ENCODE measurements at places on chromosomes 16 and 17. TPM values are rescaled to one million over a fixed set of nuclear protein-coding genes. Genes with fewer than 3 reads are reported as not detected.
A peak's percentile ranks its signal among the peaks of the same experiment; 100 is the strongest.

- no peak for DNase-seq
These were observed 193.5 kb upstream of the KIF2B start for GRCh38 chr17:53629188-53629587.

- DNase-seq = no peak
These were observed 5.9 kb downstream of the PAM16 start for GRCh38 chr16:4344983-4345835.

The RCVRN gene
- total RNA-seq = not detected

- peak; percentile 69 for DNase-seq
These were observed at the start of gene RABEP1 for GRCh38 chr17:5281814-5282641. Gene RABEP1 (plus strand): TSS chr17:5282284. CDS start chr17:5282487, 203 bp downstream.

The KRTAP9-2 gene
- total RNA-seq = not detected

DNA sequence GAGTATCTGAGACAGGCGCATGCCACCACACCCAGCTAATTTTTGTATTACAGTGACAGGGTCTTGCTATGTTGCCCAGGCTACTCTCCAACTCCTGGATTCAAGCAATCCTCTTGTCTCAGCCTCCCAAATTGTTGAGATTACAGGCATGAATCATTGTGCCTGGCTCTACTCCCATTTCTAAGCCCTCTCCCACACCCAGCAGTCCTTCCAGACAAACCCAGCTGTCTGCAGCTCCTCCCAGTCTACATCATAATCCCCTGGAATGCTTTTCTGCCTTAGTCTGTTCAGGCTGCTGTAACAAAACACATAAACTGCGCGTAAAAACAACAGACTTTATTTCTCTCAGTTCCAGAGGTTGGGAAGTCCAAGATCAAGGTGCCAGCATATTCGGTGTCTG lies 144.5 kb downstream of the GRIN2A start:
- peak; percentile 26 for DNase-seq

The SLFN12 gene
- 7.8 TPM for total RNA-seq

DNA sequence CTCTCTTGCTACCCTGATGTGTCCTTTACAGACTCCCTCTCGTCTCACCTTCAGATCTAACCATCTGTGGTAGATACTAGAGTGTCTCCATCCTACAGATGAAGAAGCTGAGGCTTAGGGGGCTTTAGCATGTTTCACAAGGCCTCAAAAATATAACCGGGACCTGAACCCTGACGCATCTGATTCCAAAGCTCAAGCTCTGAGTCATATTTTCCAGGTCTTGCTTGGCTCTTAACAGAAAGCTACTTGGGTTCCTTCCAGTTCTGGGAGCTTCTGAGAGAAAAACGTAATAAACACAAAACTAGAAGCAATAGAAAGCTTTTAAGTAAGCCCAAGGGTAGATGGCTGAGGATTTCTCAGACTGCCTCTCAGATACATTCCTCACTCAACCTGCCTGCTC lies 224.3 kb upstream of the EEF2KMT start:
- DNase-seq = no peak

The ERN2 gene
- total RNA-seq = 0.14 TPM

DNA sequence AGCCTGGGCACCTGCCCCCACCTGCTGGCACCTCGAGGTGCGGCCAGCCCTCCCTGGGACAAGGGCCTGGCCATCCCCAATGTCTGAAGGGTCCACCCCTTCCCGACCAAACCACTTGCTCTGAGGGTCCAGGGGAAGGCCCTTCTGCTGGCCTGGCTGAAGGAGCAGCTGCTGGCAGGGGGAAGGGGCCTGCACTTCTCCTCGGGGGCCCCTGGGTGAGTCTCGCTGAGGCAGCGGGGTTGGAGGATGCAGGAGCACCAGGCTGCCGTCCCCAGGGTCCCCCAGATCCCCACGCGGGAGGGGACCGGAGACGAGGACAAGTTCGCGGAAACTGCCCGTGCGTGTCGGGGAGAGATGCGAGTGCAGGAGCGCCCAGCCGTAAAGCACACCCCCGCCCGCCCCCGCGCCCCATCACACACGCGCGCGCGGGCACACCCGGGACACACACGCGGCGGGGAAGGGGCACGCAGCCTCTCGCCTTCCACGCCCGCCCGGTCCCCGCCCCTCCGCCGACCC lies 725 bp upstream of the CACNA1H start:
- DNase-seq = no peak

The KRTAP3-2 gene
- not detected for total RNA-seq

GRCh38 chr17:58272367-58273280 lies 8.1 kb downstream of the MPO start:
- DNase-seq = no peak

DNA sequence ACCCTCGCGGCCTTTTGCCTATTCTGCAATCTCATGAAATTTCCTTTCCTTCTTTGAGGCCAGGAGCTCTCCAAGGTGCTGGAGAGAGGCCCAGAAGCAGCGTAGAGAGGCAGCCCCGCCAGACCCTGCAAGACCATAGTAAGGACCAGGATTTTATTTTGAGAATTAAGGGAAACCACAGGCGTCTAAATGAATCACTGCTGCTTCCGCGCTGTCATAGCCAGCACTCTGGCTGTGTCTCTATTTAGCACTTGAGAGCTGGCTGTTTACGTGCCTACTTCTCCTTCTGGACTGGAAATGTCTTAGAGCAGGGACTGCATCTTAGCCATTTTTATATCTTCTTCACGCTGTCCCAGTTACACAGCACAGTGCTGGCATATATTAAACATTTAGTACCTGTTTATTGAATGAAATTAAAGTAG lies 37.6 kb upstream of the PIRT start:
- DNase-seq = peak; percentile 2

DNA sequence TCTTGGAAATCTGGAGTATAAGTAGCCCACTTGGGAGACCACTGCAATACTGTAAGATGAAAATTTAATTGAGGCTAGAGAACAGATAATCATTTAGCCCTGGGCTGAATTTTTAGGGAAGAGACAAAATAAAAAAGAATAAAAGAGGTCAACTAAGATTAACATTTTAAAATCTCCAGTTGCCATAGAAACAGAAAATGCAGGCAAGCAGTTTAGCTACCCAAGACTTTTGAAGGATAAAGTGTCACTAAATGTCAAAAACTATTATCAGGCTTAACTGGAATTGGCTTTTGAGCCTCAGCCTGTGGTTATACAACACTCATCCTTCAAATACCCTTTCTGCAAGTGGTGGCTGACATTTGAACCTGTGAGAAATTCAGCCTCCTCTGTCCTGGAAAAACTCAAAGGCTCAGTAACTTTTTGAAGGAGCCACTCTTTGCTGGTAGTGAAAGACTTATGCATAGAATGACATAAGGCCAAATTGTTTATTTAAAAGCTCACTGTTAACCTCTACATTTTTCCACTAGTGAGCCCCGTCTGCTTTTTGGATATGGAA lies 220.7 kb upstream of the KCNJ16 start:
- DNase-seq = no peak

The INTS2 gene
- 9.7 TPM for total RNA-seq

DNA sequence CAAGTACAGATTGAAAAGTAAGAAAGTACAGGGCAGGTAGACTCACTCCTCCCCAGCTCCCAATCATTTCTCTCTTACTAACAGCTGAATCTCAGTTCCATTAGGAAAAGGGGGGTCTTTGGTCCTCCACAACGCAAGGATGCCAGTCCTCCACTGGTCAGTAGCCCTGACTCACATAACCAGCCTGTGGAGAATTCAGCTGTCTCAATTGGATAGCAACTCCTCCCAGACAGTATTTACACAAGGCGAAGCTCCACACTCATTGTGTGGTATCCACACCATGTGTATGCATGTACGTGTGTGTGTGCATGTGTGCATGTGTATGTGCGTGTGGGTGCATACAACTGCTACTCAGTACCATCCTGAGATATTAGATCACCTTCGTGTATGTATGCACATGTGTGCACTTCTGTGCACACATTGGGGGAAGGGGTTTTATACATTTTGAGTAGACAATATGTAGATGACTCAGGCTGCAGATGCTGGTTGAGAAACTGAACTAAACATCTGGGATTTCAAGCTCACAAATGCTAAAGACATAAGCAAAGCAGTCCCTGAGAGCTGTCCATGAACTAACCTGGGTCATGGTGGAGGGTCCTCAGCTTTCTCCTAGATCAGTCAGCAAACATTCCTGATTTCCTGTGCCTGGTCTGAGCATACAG lies 240.1 kb downstream of the SLC39A11 start:
- no peak for DNase-seq

- DNase-seq = no peak
These were observed 167.7 kb upstream of the CIBAR2 start for GRCh38 chr16:85279825-85280545.

DNA sequence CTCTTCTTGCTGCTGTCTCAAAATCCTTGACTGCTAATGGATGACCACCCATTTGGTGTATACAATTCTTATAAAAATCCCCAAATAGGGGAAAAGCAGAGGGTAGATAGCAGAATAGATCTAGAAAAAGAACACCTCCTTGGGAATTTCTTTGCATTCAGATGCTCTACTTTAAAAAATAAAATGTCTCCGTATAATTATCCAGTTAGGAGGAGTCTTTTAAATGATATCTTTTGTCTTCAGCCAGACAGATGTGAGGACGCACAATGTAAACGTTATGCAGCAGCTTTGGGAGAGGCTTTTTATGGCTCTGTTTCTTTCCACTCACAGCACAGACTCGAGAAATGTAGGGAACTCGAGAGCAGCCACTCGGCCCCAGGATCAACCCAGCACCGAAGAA lies 300.2 kb downstream of the IRF8 start:
- no peak for DNase-seq

The SIAH1 gene
- 4.6 TPM for total RNA-seq

- DNase-seq = peak; percentile 40
These were observed 13.3 kb downstream of the CDH3 start for GRCh38 chr16:68658341-68658973.

- DNase-seq = no peak
These were observed 55.4 kb downstream of the VAC14 start for GRCh38 chr16:70745536-70746025.

- no peak for DNase-seq
These were observed 86.1 kb downstream of the KCNJ12 start for GRCh38 chr17:21462237-21462636.

DNA sequence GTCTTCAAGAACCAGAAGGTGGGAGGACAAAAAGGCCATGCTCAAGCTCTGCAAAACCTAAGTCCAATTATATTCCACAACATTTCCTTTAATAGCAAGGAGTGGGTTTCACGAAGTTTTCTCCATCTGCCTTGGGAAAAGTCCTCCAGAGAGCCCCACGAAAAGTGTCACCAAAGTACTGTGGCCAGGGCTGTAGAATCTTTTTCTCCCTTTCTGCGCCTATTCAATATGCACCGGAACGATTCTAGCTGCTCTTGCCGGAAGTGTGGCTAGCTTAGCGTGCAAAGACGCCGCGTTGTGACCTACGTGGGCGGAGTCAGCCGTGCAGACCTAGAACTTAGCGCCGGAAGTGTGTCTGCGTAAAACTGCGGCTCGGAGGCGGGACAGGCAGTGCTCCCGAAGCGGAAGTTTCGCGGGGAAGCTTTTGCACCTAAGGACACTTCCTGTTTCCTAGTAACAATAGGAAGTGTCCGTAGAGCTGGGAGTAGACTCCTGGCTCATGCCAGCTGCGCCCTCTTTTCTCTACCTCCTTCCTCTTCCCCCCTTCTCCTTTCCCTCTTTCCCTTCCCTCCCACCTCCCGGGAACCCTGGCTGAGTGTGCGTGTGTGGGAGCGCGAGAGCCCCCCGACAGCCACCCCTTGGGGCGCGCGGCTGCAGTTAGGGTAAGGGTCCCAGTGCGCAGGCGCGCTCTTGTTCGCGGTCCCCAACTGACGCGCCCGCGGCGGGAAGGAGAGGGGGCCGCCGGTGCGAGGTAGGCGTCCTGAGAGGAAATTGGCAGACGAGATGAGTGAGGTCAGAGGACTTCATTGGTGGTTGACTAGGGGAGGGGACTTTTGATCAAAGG lies at the start of the genes ZNF646 and ZNF668:
TSS of gene ZNF646 (plus strand) at position 453 of the 844 bp plus-strand sequence. CDS start 1,903 bp downstream, outside the sequence.
TSS of gene ZNF668 (minus strand) at position 271 of the 844 bp plus-strand sequence. CDS start 9,781 bp downstream, outside the sequence.
- DNase-seq = peak; percentile 98

GRCh38 chr16:66095676-66096075 lies 270.8 kb upstream of the CDH5 start:
- DNase-seq = no peak

The GRB7 gene
- 28.3 TPM for total RNA-seq

- no peak for DNase-seq
These were observed 4.6 kb upstream of the PIEZO1 start for GRCh38 chr16:88789594-88789993.

DNA sequence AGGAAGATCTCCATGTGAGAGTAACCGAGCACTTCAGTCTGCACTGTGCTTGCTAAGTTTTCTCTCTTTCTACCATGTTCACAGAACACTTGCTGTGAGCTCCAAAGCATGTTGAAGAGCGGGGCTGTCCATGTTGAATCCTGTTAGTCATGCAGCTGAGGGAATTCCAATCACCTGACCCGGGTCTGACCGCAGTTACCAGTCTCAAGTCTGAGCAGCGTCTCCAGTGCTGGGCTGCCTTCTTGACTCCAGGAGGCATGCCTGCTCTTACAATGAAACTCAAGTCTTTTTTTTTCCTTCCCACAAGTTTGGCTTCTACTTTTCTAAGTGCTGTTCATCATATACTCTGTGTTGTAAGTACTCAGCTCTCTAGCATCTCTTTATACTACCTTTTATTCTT lies 44.3 kb downstream of the HOXB1 start:
- peak; percentile 81 for DNase-seq

GRCh38 chr16:86240716-86241363 lies 269.5 kb upstream of the FOXF1 start:
- DNase-seq = no peak

GRCh38 chr17:46940692-46941404 lies 17.9 kb downstream of the GOSR2 start:
- DNase-seq = peak; percentile 66

GRCh38 chr16:86061721-86062120 lies 162.8 kb downstream of the IRF8 start:
- no peak for DNase-seq

The CHAD gene
- total RNA-seq = not detected

DNA sequence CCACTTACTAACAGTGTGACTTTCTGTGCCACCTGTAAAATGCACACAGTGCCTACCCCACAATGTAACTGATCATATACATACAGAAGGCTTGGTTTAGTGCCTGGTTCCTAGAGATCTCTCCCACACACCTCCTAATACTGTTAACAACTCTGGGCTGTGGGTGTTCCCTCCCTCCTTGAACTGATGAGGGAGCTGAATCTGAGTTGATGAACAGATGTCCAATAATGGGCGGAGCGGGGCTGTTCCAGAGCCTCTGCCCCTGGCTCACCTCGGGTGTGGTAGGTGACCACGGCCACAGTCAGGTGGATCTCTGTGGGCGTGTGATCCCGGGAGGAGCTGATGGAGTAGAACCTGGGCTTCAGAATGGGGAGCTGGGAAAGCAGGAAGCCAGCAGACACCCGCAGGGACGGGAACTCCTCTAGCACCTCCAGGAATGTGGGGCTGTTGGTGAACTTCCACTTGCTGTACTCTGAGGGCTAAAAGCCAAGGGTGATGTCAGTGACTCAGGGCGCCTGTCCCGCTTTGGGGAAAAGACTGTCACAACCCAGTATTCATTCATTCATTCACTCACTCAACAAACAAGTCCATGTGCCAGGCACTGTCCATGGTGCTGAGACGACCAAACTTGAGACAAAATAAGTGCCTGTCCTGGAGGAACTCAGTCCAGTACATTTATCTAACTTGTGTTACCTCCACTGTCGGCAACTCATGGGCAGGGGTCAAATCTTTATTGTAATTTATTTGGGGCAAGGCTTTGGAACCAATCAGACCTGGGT lies 37.6 kb downstream of the NOS2 start:
- DNase-seq = peak; percentile 54

- DNase-seq = no peak
These were observed 114.9 kb downstream of the SPAG9 start for GRCh38 chr17:51005768-51006167.

The GGT6 gene
- total RNA-seq = not detected
